ENCODE measurements at places on chromosomes 12 and 14.
A peak's percentile ranks its signal among the peaks of the same experiment; 100 is the strongest.

DNA sequence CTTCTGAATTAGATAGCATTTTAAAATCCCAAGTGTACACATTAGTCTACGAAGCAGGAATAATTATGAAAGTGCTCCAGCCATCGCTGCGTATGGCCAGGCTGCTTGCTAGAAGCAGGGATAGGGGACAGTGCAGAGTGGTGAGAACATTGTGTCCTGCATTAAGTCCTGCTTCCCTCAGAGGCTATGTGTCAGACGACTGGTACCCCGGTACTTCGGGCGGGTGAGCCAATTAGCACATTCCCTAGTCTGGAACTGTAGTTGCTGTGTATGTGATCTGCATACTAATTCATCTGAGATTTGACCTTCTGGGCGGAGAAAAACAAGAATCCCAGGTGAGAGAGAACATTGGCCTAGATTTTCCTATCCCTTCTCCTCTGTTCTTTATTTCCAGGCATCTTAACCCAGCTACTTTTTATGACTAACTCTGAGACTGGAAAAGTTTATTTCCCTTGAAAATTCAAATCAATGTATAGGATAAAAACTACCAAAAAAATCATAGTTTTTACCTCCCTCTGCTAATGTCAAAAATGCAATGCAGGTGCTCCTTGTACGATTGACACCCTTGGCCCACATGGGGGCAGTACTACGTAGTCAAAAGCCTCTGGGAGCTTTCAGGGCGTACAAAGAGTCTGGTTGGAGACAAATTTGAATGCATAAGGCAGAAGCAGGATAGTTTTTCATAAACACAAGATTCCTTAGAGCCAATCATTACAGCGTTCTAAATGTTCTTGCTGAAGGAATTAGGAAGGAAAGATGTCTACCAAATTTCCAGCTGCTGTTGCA is 764.3 kb downstream of the NOVA1 start:
- no peak for DNase-seq

DNA sequence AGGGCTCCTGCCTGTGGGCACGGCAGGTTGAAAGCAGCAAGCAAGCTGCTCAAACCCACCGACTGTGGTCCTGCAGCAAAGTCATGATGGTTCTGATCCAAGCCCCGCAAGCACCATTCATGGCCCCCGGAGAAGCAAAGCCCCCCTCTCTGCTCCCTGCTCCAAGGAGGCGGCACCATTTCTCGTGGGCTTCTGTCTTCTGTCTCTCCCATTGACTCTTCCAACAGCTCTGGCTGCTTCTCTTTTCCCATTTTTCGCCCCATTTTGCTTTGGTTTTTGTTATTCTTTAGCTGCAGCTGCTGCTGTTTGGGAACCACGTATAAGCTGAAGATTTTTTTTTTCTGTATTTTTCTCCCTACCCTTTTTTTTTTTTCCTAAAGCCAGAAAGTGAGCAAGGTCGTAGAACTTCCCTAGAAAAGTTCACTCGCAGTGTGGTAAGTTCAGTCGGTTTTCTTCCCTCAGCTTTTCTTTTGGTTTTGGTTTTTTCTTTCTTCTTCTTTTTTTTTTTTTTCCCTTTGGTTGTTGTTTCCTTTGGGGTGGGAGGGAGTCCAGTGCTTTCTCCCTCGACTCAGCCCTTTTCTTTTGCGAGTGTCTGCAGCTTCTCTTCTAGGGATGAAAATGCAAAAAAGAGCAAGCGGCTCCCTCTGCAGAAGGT is 354.1 kb downstream of the DPF3 start:
- no peak for DNase-seq

DNA sequence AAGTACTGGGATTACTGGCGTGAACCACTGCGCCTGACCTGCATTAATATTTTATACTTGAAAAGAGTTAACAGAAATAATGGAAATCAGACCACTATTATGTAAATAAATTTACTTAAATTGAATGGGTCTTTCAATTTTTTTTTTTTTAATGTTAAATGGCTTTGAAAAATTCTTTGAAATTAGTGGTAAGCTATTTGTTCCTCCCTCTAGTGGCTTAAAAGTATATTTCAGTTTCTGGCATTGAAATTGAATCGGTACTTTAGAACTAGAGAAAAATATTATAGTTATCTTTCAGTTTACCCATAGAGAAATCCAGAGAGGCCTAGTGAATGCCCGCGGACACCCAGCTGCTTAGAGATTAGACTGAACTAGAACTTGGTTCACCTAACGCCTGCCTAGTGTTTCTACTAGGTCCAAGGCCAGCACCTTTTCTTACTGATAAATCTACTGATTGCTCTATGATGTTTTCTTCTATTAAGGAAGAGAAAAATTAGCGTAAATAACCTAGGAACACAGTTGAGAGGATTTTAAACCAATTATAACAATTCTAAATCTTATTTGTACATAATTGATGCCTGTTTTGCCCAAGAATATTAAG is 106.5 kb downstream of the EML1 start:
- DNase-seq = peak; percentile 71

DNA sequence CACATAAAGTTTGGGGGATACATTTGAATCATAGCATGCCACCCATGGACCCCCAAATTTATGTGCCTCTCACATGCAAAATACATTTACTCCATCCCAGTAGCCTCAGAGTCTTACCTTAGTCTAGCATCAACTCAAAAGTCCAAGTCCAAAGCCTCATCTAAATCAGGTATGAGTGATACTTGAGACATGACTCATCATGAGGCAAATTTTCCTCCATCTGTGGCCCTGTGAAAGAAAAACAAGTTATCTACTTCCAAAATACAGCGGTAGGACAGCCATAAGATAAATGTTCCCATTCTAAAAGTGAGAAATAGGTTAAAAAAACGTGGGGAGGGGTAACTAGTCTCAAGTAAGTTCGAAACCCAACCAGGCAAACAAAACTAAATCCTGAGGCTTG is 444.2 kb downstream of the SNAPC1 start:
- peak; percentile 57 for DNase-seq

DNA sequence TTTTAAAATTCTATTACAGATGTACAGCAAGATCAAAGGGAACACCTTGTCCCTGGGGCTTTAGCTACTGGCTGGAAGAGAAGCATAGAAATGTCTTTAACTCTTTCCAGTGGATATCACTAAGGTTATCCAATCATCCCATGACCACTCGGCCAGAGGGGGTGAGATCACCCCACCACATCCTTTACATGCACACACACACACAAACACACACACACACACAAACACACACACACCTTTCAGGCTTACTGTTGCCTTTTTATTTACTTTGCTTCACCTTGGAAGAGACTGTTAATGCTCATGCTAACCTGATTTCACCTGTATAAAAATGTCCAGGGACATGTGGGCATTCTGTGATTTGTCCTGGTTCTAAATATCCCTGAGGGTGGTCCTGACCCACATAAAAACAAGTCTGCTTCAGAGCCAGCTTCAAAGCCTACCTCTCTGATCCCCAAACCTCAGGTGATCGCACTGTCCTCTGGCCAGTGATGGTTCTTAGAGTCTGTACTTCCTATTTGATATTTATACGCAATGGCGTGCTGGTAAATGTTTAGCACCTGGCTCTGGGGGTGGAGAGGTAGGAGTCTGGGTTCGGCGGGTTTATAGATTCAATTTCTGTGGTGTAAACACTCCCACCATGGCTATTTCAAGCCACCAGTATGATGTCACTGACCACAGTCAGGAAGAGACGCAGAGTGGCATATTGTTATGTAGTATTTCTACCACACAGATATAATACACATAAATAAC is 166.1 kb upstream of the EEA1 start:
- DNase-seq = peak; percentile 17

- no peak for DNase-seq
Observed at GRCh38 chr14:75967866-75968265, 13.9 kb downstream of the TGFB3 start.

GRCh38 chr14:38197001-38197783 is 10.5 kb upstream of the SSTR1 start:
- DNase-seq = peak; percentile 59

GRCh38 chr14:61201171-61201570 is 80.0 kb downstream of the TMEM30B start:
- no peak for DNase-seq

GRCh38 chr12:132593071-132593470 is 17.3 kb downstream of the LRCOL1 start:
- no peak for DNase-seq

GRCh38 chr14:39175445-39176262 is 600 bp downstream of the PNN start:
- peak; percentile 60 for DNase-seq

- no peak for DNase-seq
Observed at GRCh38 chr12:124586756-124587155, 19.3 kb upstream of the NCOR2 start.
